ENCODE measurements at places on chromosomes 3 and 15.

DNA sequence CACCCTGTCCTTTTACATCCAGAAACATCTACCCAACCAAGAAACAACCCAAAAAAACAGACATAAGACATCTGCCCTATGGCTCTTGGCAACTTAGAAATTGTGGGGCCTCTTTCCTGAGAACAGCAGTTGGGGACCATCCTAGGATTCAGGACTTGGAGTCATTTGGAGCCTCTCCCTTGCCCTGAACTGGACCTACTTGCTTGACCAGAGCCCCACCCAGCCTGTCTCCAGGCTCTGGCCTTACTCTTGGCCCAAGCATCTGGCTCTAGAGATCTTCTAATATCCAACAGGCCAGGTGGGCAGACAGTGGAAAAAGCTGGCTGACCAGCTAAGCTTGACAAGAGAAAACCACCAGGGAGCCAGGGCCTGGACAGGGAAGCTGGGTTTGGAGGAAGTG, 99.1 kb upstream of the C2CD4B start:
- no peak for DNase-seq

DNA sequence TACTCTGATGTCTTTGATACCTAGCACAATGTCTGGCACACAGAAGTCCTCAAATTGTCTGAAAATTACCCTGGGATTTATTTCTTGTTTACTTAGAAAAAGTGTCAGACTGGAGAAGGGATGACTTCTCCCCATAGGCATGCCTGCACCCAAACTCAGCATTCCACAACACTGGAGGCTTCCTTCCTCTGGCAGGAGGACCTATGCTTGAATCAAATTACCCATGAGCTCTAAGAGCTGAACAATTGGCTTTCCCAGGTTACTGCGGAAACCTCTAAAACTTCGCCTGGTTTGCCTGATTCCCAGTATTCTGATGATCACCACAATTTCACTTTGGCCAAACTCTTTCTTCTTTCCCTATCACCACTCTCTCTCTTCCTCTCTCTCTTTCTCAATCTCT, 217.4 kb downstream of the DIPK2A start:
- DNase-seq = no peak

DNA sequence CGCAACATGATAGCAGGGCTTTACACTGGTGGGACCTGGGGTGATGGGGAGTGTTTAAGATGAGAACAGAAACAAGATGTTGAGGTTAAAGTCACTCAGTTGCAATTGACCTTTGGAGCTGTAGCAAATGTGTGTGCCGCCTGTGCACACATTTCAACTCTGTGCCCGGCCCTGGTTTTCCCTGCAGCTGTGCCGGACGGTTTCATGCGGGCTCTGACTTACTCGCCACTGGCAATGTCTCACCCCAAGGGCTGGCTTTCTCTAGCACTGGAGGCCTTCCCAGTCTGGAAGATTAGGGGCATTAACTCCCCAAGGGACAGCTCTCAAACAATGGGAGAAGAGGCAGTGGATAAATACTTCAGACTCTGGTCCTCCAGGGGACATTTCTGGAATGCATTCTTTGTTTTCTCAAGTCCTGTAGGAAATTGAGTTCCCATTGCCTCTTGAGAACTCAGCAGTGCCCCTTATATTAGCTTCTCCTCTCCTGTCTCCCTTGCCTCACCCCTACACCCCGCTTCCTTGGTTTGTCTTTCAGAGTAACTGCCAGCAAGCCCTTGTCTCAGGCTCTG, 152.5 kb downstream of the EDEM1 start:
- DNase-seq = no peak

DNA sequence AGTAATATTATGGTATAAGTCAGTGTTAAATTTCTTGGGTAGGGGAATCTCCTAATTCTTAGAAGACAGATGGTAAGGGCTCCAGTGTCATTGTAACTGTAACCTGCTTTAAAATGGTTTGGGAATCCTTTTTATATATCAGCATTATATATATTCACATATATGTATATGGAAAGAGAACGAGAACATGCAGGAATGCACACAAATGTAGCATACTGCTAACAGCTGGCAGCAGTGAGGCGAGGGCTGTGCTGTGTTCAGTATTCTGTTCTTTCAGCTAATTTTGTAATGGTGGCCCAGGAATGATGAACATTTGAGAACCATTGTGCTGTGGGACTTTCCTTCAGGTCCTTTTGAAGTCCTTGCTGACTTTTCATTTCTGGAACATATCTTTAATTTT, 60.8 kb downstream of the EEFSEC start:
- no peak for DNase-seq

DNA sequence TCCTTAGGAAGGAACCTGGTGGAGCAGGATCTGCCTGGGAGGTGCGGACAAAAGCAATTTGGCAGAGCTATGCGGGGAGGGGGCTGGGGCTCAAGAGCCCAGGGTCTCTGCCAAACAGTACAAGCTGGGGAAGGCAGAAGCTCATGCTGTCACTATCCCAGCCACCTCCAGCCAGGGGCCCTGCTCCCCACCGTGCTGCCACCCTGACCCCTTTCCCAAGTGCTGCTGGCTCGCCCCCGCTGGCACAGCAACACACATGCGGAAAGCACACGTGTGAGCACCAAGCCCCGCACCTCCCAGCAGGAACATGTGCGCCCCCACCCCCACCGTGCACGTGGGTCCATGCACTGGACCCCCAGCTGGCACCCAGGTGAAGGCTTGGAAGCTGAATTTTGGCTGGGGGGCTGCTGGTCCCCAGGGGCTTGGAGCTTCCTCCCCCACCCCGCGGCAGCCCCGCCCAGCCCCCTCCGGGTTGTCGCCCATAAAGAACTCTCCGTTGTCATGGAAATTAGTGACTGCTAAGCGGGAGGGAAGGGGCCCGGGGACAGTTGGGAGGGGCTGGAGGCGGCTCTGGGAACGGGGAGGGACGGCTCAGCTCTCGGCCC, 742 bp downstream of the CAMKV start:
- DNase-seq = no peak

DNA sequence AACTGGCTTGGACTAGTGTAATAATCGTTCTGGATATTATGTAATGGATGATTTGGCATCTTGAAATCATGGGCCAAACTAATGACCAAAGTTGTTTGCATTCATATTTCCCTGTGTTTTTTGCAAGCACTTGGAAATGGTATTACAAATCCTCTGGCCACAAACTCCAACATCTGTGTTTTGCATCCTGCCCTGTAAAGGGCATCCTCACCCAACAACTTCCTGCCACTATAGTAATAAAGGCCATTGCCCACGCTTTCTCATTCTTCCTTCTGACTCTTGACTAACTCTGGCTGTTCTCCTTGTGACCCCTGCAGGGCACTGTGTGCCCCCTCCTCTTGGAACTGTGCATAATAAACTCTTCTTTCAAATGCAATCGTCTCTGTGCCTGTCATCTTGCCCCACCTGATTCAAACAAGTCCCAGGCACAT, 25.4 kb upstream of the PSMD6 start:
- no peak for DNase-seq

DNA sequence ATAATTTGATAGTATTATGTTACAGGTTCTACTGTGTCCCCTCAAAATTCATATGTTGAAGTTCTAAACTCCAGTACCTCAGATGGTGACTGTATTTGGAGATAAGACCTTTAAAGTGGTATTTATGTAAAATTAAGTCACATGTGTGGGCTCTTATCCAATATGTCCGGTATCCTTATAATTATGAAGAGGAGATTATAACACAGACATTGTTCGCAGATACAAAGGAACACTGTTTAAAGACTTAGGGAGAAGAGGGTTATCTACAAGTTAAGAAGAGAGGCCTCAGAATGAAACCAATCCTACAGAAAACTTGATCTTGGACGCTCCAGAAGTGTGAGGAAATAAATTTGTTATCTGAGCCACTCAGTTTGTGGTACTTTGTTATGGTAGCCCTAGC, 50.9 kb downstream of the DPH6 start:
- no peak for DNase-seq

DNA sequence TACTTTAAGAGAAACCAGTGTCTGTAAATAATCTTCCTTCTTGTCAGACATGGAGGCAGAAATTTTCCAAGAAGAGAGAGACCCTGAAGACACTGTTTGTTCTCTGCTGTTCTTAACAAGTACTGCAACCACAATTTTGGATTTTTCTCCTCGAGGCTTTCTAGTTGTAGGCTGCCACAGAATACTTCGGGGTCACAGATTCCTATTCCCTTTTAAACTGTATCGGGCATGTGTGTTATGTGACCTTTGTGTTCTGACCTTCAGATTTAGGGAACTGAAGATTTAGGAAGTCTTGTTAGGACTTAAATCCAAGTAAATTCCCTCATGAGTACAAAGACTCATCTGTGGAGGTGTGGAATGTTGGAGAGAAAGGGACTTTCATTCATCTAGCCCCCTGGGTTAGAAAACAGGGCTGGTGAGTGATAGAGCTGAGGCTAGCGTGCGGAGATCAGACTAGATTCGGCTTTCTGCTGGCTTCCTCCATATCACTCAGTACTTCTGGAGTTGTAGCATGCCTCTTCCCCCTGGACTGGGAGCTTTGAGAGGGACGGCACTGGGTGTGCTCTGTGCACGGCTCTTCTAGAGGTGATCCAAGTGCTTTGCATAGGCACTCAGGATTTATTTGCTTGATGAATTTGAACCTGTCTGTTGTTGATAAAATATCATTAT, 237.0 kb downstream of the LPP start:
- DNase-seq = no peak

GRCh38 chr3:128585974-128586373, 64.6 kb downstream of the RPN1 start:
- no peak for DNase-seq

DNA sequence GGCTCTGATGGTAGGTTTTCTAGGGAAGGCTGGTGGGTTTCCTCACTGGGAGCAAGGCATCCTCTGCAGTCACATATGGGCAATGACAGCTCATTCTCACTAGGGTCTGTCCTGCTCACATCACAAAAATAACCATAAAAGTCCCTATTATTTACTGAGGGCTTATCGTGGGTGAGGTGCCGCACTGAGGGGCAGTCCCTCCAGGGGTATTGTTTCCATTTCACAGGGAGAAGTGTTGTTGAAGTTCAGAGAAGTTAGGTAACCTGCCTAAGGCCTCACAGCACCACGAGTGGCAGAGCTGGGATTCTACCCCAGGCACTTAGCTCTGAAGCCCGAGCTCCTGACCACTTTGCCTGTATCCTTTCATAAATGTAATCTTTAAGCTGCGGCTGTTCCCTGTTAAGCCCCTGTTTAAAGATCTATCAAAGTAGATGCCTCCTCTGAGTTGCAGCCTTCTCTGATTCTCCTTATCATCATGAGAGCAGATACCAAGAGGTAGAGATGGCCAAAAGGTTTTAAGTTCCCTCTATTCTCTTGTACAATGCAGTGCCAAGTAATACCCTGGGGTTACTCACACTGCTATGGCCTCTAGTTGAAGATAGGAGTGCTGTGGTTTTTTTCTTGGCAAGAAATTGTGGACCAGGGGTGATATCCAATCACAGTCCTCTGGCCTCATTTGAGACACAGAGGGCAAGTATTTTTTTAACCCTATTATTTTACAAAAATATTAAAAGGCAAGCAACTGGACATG, 107.0 kb downstream of the RPLP1 start:
- DNase-seq = no peak

- no peak for DNase-seq
These were observed 903.6 kb downstream of the DIPK2A start for GRCh38 chr3:144875211-144875610.

DNA sequence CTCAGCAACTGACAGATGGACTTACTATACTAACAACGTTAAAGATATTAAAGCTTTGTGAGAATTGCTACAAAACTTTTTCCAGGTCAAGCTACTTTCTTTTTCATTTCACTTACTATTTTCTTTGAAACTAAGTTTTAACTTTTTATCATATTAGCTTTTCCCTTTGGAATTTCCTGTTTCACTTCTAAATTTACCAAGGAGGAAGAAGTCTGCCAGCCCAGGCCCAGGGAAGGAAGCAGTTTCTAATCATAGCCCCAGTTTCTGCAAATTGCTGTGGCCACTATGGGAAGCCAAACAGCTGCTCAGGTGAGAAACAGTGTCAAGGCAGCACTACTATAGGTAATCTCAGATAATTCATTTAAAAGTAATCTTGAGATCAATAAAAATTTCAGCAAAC, 18.4 kb downstream of the CYFIP1 start:
- no peak for DNase-seq

GRCh38 chr15:90837094-90837493, 31.3 kb upstream of the FURIN start:
- DNase-seq = no peak

- no peak for DNase-seq
These were observed 618.1 kb downstream of the PYDC2 start for GRCh38 chr3:192079098-192079497.

DNA sequence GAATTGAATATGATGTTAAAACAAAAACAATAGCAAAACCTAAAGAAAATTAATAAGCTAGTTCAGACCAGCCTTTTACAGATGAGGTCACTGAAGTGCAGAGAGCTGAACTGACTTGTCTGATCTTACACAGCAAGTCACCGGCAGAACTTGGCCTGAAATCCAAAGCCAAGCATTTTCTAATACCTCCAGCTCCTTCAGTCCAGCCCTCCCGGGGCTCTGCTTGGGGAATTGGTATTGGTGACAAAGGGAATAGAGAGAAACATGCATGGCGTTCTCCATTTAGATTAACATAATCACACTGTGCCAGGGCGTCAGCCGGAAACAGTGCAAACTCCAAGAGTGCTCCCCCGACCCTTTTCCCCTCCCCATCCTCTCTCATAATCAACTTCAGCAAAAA, 14.1 kb upstream of the ZSCAN2 start:
- DNase-seq = no peak

DNA sequence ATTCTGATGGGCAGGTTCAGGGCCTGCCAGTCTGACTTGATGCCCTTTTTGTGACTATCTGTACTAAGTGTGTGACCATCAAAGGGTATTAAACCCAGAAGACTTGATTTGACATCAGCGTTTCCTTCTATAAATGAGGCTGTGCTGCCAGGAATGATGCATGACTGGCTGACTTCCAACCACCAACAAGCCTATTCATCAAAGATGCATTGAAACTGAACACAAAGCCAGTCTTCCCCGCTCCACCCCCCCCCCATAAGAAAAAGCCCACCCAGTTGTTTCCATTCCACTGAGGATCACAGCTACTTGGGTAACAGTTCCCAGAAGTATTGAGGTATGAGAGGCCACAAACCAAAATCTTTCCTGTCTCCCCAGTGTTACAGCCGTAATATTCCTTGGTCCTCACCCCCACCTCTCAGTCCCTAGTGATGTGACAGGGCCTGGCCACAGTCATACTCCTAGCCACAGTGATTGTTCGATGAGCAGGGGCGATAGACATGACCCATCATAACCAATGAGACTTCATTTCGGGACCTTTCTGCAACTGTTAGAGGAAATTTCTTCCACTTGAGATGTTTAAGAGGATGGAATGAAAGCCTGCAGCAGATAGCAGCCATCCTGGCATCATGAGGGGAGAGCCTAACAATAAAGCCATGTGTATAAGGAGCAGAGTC, 22.6 kb downstream of the SH3BP5 start:
- no peak for DNase-seq

Measured in HS-5 (cell line).